ENCODE measurements at places on chromosomes 16 and 17.

- peak overlapping the region; percentile 80 for H3K27ac ChIP-seq
- no peaks in the 10 kb centered on the region for H3K27me3 ChIP-seq
- DNase-seq, result peak; percentile 72
- peaks cover 3% of the 10 kb centered on the region for H3K4me1 ChIP-seq
Observed at GRCh38 chr16:11497851-11498289, 88.8 kb downstream of the LITAF start.

DNA sequence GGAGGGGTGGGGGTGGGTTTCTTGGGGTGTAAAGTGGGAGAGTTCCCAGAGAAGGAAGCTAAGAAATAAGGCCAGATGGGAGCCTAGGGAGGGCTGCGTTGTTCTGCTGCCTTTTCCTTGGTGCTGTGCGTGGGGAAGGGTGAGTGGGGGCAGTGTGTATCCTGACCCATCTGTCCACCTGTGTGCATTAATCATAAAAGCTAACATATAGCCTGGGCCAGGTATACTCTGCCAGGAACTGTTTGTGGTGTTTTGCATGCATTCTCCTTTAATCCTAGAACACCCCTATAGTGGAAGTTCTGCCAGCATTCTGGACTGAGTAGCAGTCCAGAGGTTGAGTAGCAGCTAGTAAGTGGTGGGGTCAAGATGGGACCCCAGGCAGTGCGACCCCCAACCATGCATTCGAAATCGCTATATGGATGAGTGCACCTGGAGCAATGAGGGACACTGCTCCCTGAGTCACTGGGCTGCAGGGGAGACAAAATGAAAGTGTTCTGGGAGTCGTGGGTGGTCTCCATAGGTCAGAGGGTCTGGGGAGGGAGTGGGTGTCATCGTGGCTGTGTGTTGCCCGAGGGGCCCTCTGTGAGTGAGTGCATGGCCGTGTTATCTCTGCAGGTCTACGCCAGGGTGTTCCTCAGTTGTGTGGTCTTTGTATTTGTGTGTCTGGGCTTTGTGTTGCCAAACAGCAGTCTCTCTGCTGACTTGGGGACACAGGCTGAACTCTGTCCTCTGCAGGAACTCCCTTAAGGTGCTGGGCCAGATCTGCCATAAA, 1.3 kb downstream of the ERBB2 start:
- H3K27me3 ChIP-seq, result no peaks in the 10 kb centered on the region
- H3K4me1 ChIP-seq, result no peaks in the 10 kb centered on the region
- H3K36me3 ChIP-seq, result no peaks in the 10 kb centered on the region
- no peak overlapping the region for H3K27ac ChIP-seq

GRCh38 chr16:3123986-3124886, 10.6 kb upstream of the ZNF213 start:
- peak overlapping the region; percentile 30 for H3K27ac ChIP-seq
- H3K36me3 ChIP-seq, result no peaks in the 10 kb centered on the region
- no peaks in the 10 kb centered on the region for H3K27me3 ChIP-seq
- H3K4me3 ChIP-seq, result peak overlapping the region; percentile 55

GRCh38 chr16:19392352-19392751, 25.3 kb upstream of the TMC5 start:
- H3K4me3 ChIP-seq, result no peak overlapping the region
- peaks cover 3% of the 10 kb centered on the region for H3K27me3 ChIP-seq
- H3K36me3 ChIP-seq, result no peaks in the 10 kb centered on the region
- no peak for DNase-seq

- no peak for DNase-seq
- H3K36me3 ChIP-seq, result no peaks in the 10 kb centered on the region
- H3K4me3 ChIP-seq, result no peak overlapping the region
- H3K4me1 ChIP-seq, result no peaks in the 10 kb centered on the region
- H3K27me3 ChIP-seq, result no peaks in the 10 kb centered on the region
- H3K27ac ChIP-seq, result no peak overlapping the region
Observed at GRCh38 chr16:1132431-1132830, 20.5 kb upstream of the CACNA1H start.

DNA sequence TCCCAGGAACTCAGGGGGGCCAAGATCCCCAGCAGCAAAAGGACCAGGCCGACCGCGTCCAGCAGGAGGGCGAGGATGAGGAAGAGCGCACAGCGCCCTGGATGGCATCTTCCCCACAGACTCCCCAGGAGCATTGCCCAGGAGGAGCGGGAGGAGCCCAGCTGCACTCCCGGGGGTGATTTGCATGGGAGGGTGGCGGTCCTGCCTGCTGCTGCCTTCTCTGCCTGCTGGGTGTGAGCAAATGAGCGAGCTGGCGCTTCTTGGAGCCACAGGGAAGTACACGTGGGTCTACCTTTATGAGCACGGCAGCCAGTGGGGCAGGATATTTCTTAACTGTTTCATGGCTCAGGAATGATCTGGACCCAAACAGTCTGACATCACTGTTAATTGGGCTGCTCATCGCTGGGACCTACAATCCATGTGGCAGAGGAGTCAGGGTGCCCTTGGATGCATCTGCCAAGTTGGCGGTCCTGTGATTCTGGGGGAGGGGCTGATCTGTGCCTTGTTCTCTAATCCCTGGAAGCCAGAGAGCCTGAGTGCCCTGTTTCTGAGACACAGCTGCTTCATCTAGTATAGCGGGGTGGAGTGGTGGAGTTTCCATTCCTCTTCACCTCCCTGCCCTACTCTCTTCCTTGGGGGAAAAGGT, at the start of gene TMEM238L:
TMEM238L (minus strand) TSS at position 270 of the 646 bp plus-strand sequence; CDS start at position 134, 136 bp downstream.
- no peak within 1 kb of the TSS for H3K27ac ChIP-seq
- no peaks in the 10 kb centered on the region for H3K4me1 ChIP-seq
- H3K27me3 ChIP-seq, result no peaks in the 10 kb centered on the region
- H3K4me3 ChIP-seq, result no peak within 1 kb of the TSS
- no peak for DNase-seq

DNA sequence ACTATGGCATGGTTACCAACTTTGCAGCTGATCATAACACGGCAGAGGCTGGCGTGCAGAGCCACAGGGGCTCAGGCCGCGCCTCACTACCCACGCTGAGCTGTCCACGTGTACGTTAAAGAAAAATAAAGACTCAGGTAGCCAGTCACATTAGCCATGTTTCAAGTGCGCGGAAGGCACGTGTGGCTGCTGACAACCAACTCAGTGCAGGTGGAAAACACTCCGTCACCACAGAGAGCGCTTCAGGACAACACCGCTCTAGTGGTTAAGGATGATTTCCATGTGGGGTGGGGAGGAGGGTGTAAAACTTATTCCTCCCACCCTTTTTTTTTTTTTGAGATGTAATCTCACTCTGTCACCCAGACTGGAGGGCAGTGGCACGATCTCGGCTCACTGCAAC, 33.8 kb downstream of the ZCCHC14 start:
- no peak for DNase-seq
- H3K4me3 ChIP-seq, result no peak overlapping the region

- H3K27ac ChIP-seq, result no peak overlapping the region
- no peaks in the 10 kb centered on the region for H3K36me3 ChIP-seq
- no peaks in the 10 kb centered on the region for H3K27me3 ChIP-seq
- no peak for DNase-seq
- H3K4me3 ChIP-seq, result no peak overlapping the region
Observed at GRCh38 chr17:18379246-18380146, 1.9 kb downstream of the EVPLL start.

DNA sequence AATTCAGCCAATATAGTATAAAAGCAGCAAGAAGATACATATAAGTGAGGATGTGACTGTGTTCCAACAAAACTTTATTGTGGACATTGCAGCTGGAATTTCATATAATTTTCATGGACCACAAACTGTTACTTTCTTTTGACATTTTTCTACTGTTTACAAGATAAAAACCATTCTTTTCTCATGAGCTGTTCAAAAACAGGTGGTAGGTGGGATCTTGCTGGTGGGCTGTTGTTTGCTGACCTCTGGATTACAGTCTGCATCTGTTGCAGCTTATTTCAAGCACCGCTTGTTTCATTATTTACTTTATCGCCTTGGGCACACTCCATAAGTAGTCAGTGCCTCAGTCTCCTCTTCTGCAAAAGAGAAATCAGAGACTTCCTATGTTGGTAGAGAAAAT, 99.5 kb downstream of the CDH13 start:
- H3K27me3 ChIP-seq, result no peaks in the 10 kb centered on the region
- no peak for DNase-seq
- H3K4me1 ChIP-seq, result no peaks in the 10 kb centered on the region
- no peaks in the 10 kb centered on the region for H3K36me3 ChIP-seq
- H3K4me3 ChIP-seq, result no peak overlapping the region

GRCh38 chr16:87995644-87996043, 44.4 kb downstream of the BANP start:
- H3K36me3 ChIP-seq, result no peaks in the 10 kb centered on the region
- no peaks in the 10 kb centered on the region for H3K4me1 ChIP-seq
- H3K4me3 ChIP-seq, result no peak overlapping the region

DNA sequence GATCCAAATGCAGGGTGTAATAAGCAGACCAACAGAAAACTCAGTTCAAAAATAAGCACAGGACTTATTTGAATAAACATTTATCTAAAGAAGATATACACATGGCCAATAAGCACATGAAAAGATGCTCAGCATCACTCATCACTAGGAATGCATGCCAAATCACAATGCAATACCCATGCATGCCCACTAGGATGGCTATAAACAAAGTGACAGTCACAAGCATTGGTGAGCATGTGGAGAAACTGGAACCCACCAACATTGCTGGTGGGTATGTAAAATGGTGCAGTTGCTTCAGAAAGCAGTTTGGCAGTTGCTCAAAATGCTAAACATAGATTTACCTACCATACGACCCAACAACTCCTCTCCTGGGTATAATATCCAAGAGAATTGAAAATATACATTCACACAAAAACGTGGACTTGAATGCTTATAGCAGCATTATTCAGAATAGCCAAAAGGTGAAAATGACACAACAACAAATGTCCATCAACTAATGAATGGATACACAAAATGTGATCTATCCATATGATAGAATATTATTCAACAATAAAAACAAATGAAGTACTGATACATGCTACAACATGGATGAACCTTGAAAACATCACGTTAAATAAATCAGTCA, 20.1 kb downstream of the UBE2O start:
- H3K27me3 ChIP-seq, result no peaks in the 10 kb centered on the region
- no peaks in the 10 kb centered on the region for H3K4me1 ChIP-seq
- H3K36me3 ChIP-seq, result no peaks in the 10 kb centered on the region

- no peaks in the 10 kb centered on the region for H3K36me3 ChIP-seq
- H3K27me3 ChIP-seq, result no peaks in the 10 kb centered on the region
- H3K4me3 ChIP-seq, result no peak overlapping the region
- no peak overlapping the region for H3K27ac ChIP-seq
Observed at GRCh38 chr16:54744998-54745397, 185.7 kb upstream of the IRX5 start.

- H3K4me3 ChIP-seq, result no peak overlapping the region
- H3K27me3 ChIP-seq, result no peaks in the 10 kb centered on the region
- no peaks in the 10 kb centered on the region for H3K4me1 ChIP-seq
- H3K27ac ChIP-seq, result no peak overlapping the region
- DNase-seq, result no peak
Observed at GRCh38 chr17:6508519-6509030, 47.8 kb downstream of the PITPNM3 start.

Measured in uterus (tissue), 4 donors.